Muscle of leg (tissue), 16 donors: ENCODE measurements at places on chromosomes 16 and 17. TPM values are rescaled to one million over a fixed set of nuclear protein-coding genes. Genes with fewer than 3 reads are reported as not detected.

Gene SYCE1L
- 7.6 TPM for polyA plus RNA-seq

Gene CCDC144A
- polyA plus RNA-seq: 0.68 TPM

Gene RGS11
- 1.8 TPM for polyA plus RNA-seq

- peak; percentile 32 for DNase-seq
Observed at GRCh38 chr16:64151990-64152767, 969.7 kb downstream of the CDH11 start.

GRCh38 chr16:559411-560203, 587 bp upstream of the PRR35 start:
- DNase-seq: no peak

DNA sequence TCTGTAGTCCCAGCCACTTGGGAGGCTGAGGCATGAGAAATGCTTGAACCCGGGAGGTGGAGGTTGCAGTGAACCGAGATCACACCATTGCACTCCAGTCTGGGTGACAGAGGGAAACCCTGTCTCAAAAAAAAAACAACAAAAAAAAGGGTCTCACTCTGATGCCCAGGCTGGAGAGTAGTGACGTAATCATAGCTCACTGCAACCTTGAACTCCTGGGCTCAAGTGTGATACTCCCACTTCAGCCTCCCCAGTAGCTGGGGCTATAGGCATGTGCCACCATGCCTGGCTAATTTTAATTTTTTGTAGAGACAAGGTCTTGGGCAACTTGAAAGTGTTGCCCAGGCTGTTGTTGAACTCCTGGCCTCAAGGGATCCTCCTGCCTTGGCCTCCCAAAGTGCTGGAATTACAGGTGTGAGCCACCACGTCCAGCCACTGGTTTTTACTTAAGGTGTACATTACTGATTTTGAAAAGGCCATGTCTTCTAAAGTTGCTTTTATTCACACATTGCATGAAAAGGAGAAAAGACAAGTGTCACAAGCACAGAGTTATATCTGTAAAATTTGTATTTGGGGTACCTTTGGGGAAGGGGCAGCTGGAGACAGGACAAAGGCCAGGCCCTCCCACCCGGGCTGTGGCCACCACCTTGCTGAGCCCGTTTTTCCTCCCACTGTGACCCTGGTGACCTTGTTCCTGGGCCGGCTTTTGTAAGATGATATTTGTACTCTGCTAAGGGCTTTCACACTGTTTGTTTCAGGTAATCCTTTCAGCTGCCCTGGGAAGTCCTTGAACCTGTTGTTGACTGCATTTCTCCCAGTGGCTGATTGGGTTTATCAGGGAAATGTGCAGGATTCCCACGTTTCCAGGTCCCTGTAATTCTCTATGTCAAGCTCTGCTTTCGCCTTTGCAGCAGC, 11.5 kb downstream of the GPT2 start:
- no peak for DNase-seq

GRCh38 chr16:17241264-17241835, 229.4 kb downstream of the XYLT1 start:
- DNase-seq: peak; percentile 28

- no peak for DNase-seq
Observed at GRCh38 chr17:77535435-77535834, 394.7 kb downstream of the SEC14L1 start.

GRCh38 chr16:84868328-84868727, 48.5 kb downstream of the CRISPLD2 start:
- DNase-seq: no peak

DNA sequence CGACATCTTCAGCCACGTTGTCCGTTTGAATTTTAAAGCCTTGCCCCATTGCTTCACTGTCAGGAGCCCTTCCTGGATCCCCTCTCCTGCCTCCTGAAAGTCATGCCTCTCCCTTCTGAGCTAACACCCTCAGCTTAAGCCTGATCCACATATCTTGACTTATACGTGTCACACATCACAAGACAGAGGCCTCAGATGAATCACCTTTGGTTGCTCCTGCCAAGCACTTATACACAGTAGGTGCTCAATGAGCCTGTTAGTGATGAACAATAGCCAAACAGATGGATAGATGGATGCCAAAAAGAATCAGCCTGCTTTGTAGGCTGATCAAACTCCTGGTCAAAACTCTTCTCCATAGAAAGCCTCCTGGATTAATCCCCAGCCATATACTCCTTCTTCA, 31.8 kb downstream of the PITPNM3 start:
- no peak for DNase-seq

Gene SPN
- 1.1 TPM for polyA plus RNA-seq

Gene LGALS9B
- not detected for polyA plus RNA-seq

GRCh38 chr16:70483426-70483825, 29.0 kb downstream of the FCSK start:
- no peak for DNase-seq

DNA sequence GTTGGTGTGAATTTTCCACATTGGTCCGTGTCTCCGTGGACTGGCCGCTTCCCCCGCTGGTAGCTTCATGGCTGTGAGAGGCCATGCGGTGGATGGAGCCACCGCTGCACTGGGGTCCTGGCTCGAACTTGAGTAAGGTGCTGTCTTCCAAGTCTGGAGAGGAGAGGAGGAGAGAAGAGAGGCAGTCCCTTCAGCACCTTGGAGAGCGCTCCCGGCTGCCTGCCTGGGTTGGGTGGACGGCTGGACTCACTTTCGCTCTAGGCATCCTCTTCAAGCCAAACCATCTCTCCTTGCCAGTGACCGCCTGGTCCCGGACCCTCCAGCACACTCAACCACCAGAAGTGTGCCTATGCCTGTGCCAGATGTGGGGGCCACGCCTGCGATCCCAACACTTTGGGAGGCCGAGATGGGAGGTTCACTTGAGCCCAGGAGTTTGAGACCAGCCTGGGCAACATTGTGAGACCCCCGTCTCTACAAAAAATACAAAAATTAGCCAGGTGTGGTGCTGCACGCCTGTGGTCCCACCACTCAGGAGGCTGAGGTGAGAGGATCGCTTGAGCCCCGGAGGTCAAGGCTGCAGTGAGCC, 6.2 kb downstream of the JPH3 start:
- DNase-seq: peak; percentile 72

DNA sequence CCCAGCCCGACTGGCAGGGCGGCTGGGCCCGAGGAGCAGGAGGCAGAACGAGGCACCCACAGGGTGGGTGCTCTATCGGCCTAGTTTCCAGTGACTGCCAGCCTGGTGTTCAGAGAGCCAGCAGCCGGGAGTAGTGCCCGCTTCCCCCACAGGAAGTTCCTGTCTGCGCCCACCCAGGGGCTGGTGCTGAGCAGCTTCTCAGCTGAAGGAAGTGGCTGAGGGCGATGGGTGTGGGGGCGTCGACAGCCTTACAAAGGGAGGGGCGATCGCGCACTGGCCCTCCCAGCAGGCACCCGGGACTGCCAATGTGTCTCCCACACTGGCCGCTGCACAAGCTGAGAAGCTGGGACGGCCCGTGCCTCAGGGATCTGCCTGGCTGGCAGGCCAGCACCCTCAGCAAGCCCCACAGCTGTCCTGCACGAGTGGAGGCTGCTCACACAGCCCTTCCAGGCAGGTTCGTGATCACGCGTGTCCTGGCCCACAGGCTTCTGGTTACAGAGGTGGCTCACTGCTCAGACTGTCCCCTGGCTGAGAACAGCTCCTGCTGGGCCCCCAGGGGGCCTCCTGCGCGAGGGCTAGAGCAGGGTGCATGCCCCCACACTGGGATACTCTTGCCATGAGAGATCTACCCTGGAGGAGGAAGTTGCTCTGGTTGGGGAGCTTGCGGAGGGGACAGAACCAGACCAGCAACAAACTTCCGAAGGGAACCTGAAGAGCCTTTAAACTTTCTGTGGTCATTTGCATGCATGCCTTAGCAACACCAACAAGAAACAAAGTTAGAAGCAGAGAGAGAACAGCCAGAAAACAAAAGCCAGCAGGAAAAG, 2.5 kb downstream of the RNF166 start:
- peak; percentile 54 for DNase-seq

Gene KSR1
- polyA plus RNA-seq: 71.6 TPM

DNA sequence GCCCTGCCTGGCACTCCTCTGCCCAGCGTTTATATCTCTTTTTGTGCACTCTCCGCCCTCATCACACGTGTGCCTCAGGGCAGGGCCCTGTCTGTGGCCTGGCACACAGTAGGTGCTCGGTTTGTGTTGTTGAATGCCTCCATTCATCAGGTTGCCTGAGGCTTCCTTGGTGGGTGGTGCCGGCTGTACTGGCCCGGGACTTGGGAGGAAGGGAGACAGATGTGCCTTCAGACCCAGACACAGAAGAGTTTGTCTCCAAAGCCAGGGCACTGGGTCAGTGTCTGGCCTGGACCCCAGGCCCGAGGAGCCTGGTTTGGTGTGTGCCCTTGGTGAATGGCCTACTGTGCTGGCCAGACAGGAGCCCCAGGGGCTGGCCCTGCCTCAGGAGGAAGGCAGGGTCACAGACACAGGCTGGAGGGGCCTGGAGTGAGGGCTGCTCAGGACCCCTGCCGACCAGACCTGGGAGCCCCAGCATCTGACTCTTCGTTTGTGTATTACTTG, 71.6 kb downstream of the RAI1 start:
- DNase-seq: no peak

Gene NPB
- polyA plus RNA-seq: 0.53 TPM

Gene MRPS23
- 46.0 TPM for polyA plus RNA-seq
